Kidney capillary endothelial cell (primary cell): ENCODE measurements at places on chromosomes 16 and 17.

DNA sequence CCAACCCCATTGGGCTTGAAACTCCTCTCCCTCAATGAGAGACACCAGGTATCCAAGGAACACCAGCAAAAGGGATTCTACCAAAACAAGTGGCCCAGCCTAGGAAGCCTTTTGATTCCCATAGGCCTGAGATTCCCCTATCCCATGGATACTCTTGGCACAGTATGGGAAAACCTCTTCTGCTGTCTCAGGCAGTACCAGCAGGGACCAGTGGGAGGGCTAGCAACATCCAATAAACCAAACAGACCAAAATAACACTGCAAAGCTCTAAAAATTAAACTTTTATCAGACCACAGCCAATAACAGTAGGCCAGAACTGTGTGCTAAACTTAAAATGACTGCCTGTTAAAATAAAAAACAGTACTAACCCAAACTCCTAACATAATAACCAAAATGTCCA, 153.9 kb upstream of the CES5A start:
- DNase-seq: no peak

DNA sequence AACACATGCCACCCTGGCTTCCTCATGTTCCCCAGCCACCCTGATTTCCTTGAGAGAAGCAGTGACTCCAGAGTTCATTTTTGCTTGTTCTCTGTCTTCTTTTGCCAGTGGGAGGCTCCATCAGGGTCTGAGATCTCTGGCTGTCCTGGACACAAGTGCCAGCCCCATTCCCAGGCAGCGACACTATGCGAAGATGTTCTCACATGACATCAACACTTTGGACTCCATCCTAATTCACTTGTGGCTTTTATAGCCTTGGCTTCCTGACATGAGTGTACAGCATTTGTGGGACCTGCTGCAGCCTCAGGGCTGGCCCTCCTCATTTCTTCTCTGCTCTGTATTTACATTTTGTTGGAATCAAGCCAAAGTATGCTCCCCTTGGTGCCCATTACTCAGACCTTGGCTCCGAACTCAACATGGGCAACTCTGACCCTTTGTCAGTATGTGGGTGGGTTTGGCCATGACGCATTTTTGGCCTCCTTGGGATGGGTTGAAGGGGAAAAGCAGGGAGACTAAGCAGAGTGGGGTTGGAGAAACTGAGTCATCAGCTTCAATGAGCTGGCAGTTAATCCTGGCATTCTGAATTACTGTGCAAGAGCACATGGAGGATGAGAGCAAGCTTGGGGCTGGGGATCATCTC, 119.0 kb upstream of the EEF2KMT start:
- DNase-seq: no peak

- DNase-seq: no peak
These were observed at the start of gene WSCD1 for GRCh38 chr17:6069539-6070429. Gene WSCD1 (plus strand): TSS chr17:6070379. CDS start chr17:6080659, 10,280 bp downstream.

- DNase-seq: no peak
These were observed 2.2 kb downstream of the RAB26 start for GRCh38 chr16:2150418-2151187.

- peak; percentile 55 for DNase-seq
These were observed 26.2 kb downstream of the ANKRD40 start for GRCh38 chr17:50681263-50682200.

- DNase-seq: no peak
These were observed 20.9 kb downstream of the GAN start for GRCh38 chr16:81335669-81336068.

DNA sequence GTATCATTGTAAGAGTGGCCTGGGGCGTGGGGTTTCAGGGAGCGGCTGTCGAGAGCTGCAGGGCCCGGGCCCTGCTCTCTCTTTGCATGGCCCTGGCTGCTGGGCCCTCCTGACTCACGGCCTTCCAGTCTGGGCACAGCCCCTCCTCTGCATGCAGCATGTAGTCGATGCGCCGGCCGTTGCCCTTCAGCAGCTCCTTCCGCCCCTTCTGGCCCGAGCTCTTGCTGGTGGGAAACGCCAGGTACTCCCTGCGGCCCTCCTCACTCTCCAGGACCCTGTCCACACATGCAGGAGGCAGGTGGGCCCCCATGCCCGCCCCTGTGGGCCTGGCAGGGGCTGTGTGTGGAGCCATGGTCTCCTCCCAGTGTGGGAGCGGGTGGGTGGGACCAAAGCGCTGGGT, 50.7 kb downstream of the PRMT7 start:
- DNase-seq: no peak

GRCh38 chr16:71528863-71529262, 2.6 kb downstream of the CHST4 start:
- DNase-seq: no peak

- no peak for DNase-seq
These were observed 12.2 kb upstream of the CCL5 start for GRCh38 chr17:35892091-35893035.

GRCh38 chr17:58336456-58337209, 8.0 kb upstream of the TSPOAP1 start:
- DNase-seq: no peak

GRCh38 chr17:68182940-68183551, 64.8 kb upstream of the AMZ2 start:
- DNase-seq: no peak

DNA sequence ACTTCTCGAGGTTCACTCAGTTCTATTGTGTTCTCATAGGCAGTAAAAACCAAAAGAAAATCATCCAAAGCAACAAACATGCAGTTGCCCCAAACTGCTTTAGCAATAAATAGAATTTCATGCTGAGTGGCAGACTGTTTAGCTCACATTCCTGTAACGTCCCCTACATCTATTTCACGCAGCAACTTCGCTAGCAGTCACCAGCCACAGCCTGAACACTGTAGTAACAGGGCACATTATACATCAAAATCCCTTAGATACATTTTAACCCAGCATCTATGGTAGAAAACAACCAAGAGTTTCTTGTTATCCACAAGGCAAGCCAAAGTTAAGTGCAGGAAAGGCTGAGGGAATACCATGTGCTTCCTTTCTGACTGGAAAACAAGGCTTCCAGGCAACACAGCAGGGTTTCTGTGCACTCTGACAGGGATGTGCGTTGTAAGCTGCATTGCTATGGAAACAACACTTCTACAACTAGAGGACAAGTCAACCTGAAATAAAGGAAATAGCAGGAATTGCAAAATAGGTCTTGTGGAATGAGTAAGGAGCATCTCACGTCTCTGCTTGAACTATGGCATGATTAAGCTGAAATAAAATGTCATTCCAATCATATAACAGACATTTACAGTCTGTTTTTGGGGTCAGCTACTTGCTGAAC, 55.4 kb downstream of the CFDP1 start:
- DNase-seq: peak; percentile 71

DNA sequence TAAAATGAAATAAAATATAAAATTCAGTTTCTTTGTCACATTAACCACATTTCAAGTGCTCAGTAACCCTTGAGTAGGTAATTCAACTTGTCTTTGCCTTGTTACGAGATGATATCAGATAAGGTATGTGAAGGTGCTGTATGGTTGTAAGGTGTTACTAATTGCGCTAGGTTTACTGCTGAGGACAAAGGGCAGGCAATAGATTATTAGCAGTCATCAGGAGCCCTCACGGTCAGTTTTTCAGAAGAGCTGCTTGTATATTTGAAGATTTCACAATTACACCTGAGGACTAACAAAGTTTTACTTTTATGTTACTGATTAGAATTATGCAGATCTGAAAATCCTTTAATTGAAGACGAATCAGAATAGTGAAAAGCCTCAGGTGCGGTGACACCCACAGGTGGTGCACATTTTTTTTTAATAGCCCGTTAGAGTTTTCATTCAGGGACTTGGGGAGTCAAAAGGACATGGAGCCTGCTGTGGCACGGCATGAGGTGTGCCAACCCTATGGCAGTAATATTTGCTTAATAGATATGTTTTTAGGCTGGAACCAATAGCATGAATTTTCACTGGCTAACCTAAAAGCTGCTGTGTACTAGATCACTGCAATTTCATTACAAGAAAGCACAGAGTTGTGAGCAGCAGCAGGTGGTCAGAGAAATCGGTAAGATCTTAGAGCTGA, 16.4 kb downstream of the NDEL1 start:
- no peak for DNase-seq

- no peak for DNase-seq
These were observed 166.4 kb upstream of the AXIN2 start for GRCh38 chr17:65727832-65728231.

GRCh38 chr17:67922503-67922902, 73.8 kb downstream of the C17orf58 start:
- DNase-seq: no peak

- DNase-seq: no peak
These were observed 198.3 kb downstream of the SPECC1 start for GRCh38 chr17:20207262-20207985.

GRCh38 chr16:3837851-3838586, 42.5 kb downstream of the CREBBP start:
- no peak for DNase-seq

DNA sequence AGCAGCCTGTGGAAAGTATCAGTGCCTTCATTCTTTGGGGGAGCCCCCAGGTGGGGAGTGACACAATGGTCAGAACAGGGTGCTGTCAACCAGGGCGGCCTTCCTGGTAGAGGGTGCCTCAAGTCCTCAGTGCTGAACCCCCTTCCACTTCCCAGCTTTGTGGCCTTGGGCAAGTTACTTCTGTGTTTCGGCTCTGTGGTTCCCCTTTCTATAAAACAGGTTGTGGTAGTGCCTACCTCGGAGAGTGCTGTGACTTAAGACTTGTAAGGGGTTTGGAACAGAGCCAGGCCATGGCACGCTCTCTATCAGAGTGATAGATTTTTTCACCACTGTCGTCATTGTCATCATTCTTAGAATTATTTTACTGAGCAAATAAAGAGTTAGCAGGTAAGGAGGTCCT, 141.1 kb downstream of the CCDC182 start:
- no peak for DNase-seq

- no peak for DNase-seq
These were observed 29.9 kb downstream of the HS3ST2 start for GRCh38 chr16:22843856-22844255.

- no peak for DNase-seq
These were observed 54.4 kb upstream of the ICAM2 start for GRCh38 chr17:64074704-64075426.

- DNase-seq: no peak
These were observed 41.1 kb downstream of the FTO start for GRCh38 chr16:53745086-53745485.

- DNase-seq: no peak
These were observed 22.1 kb downstream of the SPACA3 start for GRCh38 chr17:33013596-33014375.

- DNase-seq: no peak
These were observed 76.0 kb downstream of the ABCC1 start for GRCh38 chr16:16025214-16025968.

- DNase-seq: no peak
These were observed 71.9 kb downstream of the SDR42E1 start for GRCh38 chr16:81939164-81940056.

- DNase-seq: no peak
These were observed 35.8 kb upstream of the ADGRG1 start for GRCh38 chr16:57592591-57593003.

DNA sequence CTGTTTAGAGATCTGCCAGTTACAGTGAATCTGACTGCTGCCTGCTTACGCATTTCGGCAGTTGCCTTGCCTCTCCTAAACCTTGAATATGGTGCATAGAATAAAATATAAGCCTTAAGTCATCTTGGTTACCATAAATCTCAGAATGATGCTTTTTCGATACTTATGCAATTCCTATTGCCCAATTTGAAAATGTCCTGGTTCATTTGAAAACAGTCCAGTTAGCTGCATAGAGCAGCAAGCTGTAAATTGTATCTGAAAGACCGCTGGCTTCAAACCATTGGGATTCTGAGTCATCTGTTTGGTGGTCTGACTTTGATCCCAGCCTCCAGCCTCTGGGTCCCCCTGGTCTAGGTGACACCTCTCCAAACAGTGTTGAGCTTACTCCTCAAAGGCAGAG, 2.7 kb upstream of the PRKCA start:
- no peak for DNase-seq
